ENCODE measurements at places on chromosomes 2 and 18. TPM values are rescaled to one million over a fixed set of nuclear protein-coding genes. Genes with fewer than 3 reads are reported as not detected.
A peak's percentile ranks its signal among the peaks of the same experiment; 100 is the strongest.

TRIM43 gene
- total RNA-seq = not detected

SCN3A gene
- total RNA-seq = 4.3 TPM

PPP1R1C gene
- total RNA-seq = not detected

OSR1 gene
- total RNA-seq = 22.8 TPM

CNDP1 gene
- not detected for total RNA-seq

CCDC68 gene
- 3.1 TPM for total RNA-seq

GRCh38 chr2:168119515-168120141 lies 127.8 kb downstream of the STK39 start:
- no peak for DNase-seq

DNA sequence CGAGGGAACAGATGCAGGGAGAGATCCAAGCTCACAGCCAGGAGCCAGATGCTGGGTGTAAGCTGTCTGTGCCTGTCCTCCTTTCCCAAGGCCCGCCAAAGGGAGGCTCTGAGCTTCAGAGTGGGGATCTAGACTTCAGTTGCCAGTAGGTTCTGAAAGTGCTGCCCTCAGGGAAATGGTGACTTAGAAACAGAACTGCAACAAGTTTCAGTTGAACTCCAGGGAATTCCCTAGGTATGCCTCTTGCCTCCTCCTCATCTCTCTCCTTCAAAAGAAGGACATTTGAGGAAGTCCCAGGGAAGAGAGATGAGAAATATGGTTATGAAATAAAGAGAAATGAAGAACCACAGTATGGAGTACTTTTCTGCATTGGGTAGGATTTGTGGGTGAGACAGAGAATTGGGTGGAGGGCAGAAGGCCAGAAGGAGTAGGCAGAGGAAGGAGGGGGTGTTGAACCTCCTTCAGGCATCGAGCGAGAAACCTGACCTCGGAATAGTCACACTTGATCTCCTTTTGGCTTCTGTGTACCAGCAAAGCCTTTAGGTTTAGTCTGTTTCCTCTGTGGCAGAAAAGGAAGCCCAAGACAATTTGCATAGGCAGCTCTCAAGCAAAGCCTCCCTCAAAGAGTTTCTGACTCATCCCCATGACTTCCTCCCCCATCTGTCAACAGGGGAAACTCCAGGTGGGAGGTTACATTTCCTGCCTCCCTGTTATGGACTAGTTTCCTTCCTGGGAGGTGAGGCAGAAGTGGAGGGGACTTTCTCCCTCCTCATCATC lies 45.7 kb downstream of the QPCT start:
- no peak for DNase-seq

- DNase-seq = no peak
These were observed 344.0 kb downstream of the ARHGAP15 start for GRCh38 chr2:143473216-143473615.

- DNase-seq = peak; percentile 83
These were observed 164.2 kb downstream of the ANTXR1 start for GRCh38 chr2:69177063-69177771.

GRCh38 chr18:28684746-28685355 lies 507.9 kb upstream of the CDH2 start:
- DNase-seq = no peak

DNA sequence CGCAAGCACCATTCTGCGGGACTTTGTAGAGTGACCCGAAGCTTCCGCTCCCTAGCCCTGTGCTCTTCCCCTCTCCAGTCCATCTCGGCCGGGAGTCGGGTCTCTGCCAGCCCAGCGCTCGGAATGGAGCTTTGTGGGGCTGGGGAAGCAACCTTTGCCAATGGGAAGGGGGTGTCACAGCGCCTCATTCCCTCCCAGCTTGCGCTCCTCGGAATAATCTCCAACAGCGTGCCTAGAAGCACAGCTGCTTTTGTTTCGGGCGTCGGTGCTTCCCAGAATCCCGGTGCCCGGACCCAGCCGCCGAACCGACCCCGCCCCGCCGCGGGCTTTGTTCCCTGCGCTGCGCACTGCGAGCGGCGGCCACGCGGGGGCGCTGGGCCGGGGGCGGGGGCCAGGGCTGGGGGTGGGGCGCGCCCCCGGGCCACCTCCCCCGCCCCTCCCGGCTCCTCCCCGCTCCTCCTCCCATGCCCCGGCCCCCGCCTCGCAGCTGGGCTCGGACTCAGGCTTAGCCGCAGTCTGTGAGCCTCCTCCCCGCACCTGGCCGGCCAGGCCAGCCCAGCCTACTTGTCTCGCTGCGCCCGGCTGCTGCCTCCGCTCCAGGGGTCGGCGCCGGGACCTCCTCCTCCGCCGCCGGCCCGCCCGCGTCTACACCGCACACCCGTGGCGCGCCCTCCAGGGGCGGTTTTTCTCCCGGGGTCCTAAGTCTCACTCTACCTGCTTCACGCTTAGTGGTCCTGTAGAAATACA lies 77.7 kb upstream of the SMAD2 start:
- peak; percentile 73 for DNase-seq

Data from sigmoid colon (tissue), 7 donors.